ENCODE measurements at places on chromosomes 1 and 21. TPM values are rescaled to one million over a fixed set of nuclear protein-coding genes. Genes with fewer than 3 reads are reported as not detected.

DNA sequence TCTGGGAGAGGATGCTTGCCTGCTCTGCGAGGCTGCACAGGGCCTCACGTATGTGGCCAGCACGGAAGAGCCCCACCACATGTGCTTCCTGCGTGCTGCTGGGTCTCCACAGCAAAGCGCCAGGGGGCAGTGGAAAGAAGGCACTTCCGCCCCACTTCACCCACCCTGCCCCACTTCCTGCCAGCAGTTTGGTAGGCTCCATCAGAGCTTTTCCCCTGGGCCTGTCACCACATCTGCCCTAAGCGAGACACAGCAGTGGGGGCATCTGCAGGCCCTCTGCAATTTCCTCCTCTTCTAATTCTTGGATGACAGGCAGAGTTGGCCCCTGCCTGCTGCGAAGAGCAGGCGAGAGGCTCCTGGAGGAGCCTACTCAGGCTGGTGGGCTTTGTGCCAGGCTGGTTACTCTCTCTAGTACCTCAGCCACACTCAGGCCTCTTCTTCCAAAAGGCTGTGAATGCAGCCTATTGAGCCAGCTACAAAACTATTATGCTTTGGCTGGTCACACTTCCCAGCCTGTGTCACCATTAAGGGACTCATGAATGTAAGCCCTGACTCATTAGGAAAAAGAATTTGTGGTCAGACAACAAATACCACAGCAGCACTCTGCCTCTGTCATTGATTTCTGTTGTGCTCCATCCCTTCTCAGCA lies 25.0 kb downstream of the CD244 start:
- no peak for DNase-seq

Gene FABP3
- polyA plus RNA-seq = 6.9 TPM

Gene NECTIN4
- polyA plus RNA-seq = 8.2 TPM

Gene CDCA8
- polyA plus RNA-seq = 13.5 TPM

DNA sequence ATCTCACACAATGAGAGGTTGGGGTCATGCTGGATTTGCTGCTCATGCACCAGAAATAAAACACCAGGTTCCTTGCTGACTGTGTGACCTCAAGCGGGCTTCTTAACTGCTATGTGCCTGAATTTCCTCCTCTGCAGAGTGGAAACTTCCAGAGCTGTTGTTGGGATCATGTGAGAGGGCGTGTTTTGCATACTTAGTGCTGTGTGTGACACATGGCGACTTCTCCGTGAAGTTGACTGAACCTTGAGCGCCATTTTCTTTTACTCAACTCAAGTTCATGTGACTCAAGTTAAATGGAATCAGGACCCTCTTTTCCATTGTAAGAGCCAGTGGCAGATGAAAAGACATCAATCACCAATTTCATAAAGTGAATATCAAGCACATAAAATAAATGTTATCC lies 224.0 kb downstream of the KIF26B start:
- DNase-seq = no peak

DNA sequence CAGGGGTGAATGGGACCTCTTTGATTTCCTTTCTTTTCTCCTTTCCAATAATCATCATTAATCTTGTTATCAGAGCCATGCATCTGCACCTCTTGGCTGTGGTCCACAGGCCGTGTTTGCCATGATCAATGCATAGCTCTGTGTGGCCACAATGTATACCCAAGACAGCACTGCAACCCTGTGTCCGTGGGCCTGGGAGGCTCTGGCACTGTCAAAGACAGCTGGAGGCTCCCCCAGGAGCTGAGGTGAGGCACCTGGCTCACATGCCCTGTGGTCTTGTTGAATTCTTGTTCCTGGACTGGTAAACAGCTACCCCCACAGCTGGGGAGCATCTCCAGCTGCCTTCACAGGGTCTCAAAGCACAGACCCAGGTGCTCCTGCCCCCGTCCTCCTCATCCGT lies 67.2 kb upstream of the SELENON start:
- no peak for DNase-seq

DNA sequence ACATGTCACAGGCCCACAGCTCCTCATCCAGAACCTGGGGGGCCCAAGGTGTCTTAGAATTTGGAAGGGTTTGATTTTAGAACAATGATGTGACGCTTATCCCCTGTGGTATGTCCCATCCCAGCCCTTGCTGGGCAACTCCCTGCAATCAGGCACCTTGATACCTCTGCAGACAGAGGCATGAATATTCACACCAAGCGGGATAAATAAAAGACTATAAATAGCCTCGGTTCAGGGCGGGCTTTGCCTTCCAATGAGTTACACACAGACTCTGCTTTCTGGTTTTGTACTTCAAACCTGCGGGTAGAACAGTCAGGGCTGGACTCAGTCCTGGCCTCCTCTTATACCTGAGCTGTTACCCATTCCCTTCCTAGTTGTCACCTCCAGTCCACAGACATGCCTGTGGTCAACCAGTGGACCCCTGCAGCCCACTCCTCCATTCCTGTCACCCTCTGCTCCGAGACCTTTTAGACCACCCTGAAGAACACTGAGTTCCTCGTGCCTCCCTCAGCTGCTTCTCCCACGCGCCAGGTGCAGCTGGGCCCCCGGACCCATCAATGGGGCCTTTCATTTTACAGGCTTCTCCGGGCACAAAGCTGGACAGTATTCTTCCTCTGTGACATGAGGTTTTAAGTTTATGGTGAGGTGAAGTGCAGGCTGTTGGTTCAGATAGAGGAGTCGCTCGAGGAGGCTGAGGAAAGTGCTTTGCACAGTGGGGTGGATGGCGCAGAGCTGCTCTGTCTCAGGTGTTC lies 120.1 kb upstream of the TNR start:
- no peak for DNase-seq

GRCh38 chr1:100624886-100625610 lies 87.1 kb downstream of the GPR88 start:
- no peak for DNase-seq

Gene ICOSLG
- 3.4 TPM for polyA plus RNA-seq

DNA sequence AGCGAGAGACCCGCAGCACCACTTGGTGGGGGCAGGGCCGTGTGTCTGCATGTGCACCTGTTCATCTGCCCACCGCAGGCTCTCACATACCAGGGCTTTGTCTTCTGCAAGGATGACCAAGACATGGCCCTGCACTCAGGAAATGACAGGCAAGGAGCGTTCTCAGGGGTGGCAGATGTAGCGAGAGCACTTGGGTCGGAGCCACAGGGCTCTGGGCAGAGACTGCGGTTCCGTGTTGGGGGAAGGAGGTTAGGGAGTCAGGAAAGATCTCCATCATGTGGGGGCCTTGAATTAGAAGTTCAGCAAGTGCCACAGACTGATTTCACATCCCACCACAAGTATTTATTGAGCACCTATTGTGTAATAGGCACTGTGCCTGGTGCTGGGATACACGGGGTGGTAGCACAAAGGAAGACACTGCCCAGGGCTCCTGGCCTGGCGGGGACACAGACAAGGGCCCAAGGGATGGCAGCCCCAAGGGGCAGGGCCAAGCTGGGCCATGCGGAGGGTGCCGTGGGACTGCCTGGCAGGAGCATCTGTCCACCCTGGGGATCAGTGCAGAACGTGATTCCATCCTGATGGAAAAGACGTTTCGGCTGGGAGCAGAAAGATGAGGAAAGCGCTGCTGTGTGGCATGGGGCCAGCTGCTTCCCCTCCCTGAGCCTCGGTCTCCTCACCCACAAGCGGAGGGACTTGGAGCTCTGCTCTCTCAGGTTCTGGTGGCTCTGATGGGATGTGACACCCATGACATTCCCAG lies 11.4 kb upstream of the SPSB1 start:
- no peak for DNase-seq

DNA sequence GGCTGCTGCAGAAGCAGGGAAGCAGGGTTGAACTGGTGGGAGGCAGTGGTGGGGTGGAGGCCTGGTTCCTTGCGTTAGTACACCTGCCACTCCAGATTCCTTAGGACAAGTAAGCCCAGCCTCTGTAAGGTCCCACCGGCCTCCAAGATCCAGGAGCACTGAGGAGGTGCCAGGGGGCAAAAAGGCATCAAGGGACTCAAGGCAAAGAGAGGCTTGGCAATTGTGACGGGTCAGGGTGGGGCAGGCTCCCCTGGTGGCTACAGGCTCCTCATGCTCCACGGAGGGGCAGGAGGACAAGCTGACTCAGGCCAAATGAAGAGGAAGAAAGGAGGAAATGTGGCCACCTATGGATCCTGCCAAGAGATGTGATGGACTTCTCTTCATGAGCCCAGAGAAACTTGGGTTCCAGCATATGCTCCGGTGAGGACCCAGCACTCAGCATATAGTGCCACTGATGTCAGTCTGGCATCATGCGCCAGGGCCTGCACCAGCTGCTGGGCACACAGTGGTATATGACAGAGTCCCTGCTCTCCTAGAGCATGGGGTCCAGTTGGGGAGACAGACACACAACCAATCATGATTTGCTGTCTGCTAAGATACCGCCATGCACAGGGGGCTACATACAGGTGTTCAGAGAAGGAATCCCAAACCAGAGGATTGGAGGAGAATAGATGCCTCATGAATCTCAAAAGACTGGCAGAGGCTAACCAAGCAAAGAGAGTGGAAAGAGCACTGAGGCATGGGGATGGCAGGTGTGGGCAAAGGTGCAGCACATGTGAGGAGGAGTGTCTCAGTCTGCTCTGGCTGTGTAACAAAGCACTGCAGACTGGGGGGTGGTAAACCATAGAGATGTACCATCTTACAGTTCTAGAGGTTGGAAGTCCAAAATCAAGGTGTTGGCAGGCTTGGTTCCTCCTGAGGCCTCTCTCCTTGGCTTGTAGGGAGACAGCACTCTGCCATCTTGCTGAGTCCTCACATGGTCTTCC lies 249.7 kb downstream of the RHOU start:
- no peak for DNase-seq

DNA sequence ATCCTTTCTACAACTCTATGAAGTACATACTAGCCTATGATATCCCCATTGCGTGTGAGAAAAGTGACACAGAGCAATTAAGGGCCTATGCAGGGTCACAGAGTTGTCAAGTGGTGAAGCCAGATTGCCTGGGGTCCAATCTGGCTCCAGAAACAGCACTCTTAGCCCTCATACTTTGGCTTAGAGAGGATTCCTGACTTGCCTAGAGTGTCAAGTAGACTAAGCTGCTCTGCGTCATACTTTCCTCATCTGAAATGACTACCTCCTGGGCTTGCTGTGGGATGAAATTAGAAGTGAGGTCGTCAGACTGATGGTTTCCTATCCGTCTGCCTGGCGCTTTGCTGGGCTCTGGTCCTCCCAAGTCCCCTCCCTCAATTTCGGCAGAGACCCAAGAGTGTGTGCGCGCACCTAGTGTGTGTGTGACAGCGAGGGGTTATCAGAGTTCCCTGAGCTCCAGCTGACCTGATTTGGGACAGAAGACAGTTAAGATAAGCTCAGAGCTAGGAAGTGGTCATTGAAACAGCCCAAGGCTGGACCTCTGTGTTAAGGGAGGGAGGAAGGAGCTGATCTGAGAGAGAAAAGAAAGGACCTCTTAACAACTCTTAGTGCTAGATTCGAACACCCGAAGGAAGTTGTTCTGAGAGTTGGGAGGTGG lies 5.4 kb upstream of the NUAK2 start:
- DNase-seq = no peak

Gene SERPINC1
- polyA plus RNA-seq = 0.33 TPM

DNA sequence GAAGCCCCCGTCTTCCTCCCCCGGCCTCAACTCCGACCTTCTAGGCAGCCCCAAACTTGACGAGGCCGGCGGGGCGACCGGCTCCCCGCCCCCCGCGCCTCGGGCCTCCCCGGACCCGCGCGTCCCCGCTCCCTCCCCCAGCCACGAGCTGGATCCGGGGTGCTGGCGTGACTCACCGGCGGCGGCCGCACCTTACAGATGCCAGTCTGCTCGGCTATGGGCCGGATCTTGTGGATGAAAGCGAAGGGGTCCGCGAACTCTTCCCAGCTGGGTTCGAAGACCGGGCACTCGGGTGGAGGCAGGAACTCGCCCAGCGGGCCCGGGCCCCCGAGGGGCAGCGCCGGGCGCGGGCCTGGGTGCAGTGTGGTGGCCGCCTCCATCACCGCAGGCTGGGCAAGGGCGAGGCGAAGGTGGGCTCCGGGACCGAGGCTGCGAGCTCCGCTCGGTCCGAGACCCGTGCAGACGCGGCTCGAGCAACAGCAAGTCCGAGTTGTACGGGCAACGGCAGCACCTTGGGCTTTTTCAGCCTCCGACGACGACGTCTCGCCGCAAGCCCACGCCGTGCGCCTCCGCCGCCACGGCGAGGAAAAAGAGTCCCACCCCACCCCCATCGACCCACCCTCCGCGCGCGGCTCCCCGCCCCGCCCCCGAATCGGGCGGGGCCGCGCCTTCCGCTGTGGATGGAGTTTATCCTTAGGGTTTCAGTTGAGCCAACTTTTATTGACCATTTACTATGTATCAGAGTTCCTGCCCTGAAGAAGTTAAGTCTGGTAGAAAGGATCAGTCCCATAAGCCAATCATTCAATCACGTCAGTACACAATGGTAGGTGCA lies at the start of gene KDM5B:
Gene KDM5B (minus strand): TSS at position 496 of the 832 bp plus-strand sequence. CDS start 116 bp downstream, at position 380.
- DNase-seq = peak; percentile 83

GRCh38 chr1:8139941-8140340 lies 113.8 kb upstream of the ERRFI1 start:
- DNase-seq = no peak

DNA sequence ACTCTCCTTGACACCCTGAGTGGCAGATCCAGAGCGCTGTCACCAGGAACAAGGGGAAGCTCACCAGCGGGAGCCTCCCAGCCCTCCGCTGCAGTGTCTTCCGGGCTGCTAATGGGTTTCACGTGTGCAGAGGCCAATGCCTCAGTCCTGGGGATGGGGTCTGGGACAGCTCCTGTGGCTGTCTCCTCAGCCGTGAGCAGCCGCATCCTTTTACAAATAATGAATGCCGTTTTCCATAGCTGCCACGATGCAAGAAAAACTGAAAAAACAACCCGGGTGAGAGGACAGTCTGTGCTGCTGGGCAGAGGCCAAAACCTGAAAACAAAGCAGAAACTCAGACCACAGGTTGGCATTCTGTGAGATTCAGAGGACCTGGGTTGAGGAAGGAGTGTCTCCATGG lies 212.2 kb upstream of the RAB4A start:
- DNase-seq = no peak

DNA sequence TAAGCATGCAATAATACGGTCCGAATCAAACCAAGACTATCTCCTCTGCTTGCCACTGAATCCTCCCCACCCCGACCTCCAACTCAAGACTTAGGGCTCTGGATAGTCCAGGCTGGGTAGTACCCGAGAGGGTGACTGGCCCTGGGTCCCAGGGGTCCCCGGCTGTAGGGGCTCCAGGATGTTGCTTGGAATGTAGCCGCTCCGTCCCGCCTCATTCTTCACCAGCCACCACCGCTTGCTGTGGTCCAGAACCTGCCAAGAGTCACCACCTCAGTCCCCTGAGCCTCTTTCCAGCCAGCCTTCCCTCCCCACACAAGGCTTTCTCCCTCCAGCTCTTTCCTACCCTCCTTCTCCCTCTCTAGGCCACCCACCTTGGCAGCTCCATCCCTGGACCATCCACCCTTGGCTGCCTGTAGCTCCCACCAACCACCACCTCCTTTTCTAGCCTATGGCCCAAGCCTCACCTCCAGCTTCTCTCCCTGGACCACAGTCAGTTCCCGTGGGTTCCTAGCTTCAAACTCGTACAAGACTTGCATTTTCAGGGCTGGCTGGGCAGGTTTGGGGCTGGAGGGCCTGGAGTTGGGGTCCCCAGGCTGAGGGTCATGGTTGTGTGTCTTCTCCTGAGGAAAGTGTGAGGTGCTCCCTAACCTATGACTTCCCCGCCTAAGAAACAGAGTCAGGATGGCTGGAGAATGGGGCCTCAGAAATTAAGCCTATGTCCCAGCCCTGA lies 10.9 kb upstream of the GSTM3 start:
- DNase-seq = no peak

Gene GNAT2
- not detected for polyA plus RNA-seq

Gene C1orf115
- 17.0 TPM for polyA plus RNA-seq

Gene ETNK2
- 12.5 TPM for polyA plus RNA-seq

All from right lung (tissue), 10 donors.